ENCODE measurements at places on chromosomes 1 and 21.

- DNase-seq = no peak
These were observed 25.5 kb downstream of the PTGS2 start for GRCh38 chr1:186654741-186655140.

GRCh38 chr1:36160388-36160948 is 4.5 kb downstream of the MAP7D1 start:
- DNase-seq = no peak

- DNase-seq = no peak
These were observed 181.9 kb upstream of the B3GALT2 start for GRCh38 chr1:193368302-193368701.

- no peak for DNase-seq
These were observed 28.5 kb upstream of the AXDND1 start for GRCh38 chr1:179337288-179337687.

GRCh38 chr1:93595743-93596142 is 85.9 kb downstream of the BCAR3 start:
- no peak for DNase-seq
